DMS153 (cell line): ENCODE measurements at places on chromosomes 1 and 21.

- DNase-seq: peak; percentile 35
Measured at GRCh38 chr1:165524639-165525285, 19.0 kb upstream of the LRRC52 start.

GRCh38 chr1:208944981-208945451 is 638.5 kb upstream of the CAMK1G start:
- no peak for DNase-seq

DNA sequence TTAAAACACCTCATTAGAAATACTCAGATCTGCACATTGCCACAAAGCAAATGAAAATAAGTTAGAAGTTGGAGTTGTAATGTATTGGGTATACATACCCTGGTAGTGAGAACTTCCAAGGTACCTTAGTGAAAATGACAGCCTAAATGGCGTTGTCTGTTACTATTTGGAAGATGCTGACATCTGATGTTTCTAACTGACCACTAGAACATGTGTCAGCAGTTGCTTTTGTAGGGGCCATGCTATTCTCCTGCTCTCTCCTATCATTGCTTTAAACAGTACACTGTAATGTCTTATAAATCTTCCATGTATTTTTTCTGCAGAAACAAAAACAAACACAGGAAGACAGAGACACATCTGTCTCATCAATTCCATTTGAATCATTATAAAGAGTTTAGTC is 40.1 kb downstream of the LAMC1 start:
- DNase-seq: no peak

DNA sequence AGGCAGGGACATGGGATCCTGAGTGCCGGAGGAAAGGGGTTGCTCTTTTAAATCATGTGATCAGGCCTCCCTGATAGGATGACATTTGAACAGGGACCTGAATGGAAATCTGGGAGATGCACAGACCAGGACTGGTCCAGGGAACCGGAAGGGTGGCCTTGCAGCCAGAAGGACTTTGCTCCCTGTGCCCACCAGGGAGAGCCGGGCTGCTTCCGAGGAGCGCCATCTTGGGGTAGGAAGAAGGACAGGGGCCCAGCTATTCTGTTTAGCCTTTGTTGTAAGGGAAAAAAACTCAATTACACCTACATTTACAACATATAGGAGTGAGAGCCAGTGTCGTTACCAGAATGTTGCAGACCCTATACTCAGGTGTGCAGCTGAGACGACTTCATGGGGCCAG is 5.5 kb downstream of the KLHDC7A start:
- DNase-seq: no peak

DNA sequence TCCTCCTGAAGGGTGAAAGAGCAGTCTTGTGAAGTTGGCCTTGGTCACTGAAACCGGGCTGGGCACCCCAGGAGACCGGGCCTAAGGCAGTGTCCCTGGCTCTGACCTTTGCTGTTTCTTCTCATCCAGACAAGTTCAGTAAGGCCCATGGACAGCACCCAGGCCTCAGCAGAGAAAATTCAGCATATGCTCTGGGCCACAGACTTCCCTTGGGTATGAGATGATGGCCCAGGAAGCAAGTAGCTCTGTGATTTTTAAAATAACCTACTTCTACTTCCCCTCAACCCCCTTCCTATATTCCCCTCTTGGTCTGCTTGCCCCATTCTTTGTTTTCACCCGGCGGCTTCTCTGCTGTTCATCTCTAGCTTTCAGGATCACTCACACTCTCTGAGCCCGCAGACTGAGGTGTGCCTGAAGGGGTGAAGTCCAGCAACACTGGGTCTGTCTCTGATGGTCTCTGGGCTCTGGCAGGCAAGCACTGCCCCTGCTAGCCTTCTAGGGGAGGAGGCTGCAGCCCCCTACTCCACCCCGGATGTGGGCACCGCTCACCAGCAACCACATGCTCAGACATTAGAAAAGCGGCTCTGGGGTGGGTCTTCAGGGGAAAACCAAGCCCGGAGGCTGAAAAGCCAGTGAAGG is 2.9 kb upstream of the GPR25 start:
- DNase-seq: no peak

GRCh38 chr1:184022668-184023067 is 14.9 kb downstream of the COLGALT2 start:
- DNase-seq: no peak
